ENCODE measurements at places on chromosomes 12 and 14.

DNA sequence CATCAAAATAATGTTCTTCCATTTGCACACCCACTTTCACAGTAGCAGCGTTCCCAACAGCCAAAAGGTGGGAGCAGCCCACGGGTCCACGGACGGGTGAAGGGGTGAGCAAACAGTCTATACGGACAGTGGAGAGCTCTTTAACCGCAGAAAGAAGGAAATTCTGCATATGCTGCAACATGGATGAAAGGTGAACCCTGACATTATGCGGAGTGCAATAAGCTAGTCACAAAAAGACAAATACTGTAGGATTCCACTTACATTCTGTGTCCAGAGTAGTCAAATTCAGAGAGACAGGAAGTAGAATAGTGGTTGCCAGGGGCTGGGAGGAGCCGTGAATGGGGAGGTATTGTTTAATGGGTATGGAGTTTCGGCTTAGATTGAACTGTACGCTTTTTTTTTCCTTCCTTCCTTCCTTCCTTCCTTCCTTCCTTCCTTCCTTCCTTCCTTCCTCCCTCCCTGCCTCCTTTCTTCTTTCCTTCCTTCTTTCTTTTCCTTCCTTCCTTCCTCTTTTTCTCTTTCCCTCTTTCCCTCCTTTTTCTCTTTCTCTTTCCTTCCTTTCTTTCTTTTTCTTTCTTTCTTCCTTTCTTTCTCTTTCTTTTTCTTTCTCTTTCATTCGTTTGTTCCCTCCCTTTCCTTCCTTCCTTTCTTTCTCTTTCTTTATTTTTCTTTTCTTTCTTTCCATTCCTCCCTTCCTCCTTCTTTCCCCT is 15.8 kb upstream of the ANKRD9 start:
- peak; percentile 72 for DNase-seq

DNA sequence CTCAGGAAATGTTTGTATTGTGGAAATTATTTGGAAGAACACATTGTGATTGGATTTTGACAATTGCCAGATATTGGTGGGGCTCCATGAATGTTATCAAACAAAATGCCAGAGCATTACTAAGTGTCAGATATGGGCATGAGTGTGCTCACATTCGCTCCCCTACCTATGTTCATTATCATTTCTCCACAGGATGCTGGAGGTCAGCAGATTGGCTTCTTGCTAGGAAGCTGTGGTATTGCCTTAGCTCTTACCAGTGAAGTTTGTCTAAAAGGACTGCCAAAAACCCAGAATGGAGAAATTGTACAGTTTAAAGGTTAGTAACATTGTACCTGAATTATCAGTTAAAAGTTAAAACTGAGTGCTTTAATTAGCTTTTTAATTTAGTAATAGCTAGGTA is 78.3 kb upstream of the ATF1 start:
- DNase-seq = no peak

DNA sequence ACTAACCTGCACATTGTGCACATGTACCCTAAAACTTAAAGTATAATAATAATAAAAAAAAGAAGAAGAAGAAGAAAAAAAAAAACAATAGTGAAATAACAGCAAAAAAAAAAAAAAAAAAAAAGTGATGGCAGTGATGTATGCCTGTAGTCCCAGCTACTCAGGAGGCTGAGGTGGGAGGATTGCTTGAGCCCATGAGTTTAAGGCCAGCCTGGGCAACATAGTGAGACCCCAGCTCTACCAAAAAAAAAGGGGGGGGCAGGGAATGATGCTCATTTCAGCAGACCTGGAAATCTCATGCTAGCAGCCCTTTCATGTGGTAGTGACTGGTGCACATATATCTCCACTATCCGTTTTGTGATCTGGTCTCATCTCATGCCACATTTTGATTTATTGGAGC is 20.8 kb downstream of the TRAFD1 start:
- no peak for DNase-seq

DNA sequence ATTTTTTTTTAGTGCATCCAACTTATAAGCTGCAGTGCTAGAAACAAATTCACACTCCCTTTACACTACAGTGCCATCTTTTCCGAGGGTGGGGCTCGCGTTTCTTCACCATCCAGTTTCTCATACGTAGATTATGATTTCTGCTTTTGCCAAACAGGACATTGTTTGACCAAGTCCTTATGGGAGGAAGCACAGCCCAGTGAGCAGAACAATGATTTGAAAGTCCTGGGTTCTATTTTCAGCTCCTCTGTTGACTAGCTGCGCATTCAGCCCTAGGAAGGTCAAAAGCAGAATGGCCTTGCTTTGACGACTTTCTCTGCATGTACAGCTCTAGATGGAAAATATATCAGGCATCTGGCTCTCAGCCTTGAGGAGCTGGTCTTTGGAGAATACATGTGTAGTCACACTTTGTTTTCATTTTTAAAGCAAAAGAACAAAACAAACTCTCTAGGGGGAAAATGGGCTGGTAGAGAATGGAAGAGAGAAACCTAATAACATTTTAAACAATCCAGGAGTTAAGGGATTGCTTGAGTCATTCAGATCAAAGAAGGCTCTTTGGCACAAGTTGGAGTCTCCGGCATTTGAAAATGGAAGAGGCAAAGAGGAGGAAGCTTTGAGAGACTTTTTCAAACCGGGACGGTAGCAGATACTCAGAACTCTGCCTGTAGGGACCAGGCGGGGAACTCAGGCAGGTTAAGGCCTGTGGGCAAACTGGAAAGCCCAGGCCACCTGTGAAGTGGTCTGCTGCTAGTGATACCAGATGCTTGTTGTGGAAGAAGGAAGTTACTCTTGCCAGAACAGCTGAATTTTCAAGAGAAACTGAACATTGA is 257.3 kb upstream of the PLEKHG7 start:
- DNase-seq = no peak

DNA sequence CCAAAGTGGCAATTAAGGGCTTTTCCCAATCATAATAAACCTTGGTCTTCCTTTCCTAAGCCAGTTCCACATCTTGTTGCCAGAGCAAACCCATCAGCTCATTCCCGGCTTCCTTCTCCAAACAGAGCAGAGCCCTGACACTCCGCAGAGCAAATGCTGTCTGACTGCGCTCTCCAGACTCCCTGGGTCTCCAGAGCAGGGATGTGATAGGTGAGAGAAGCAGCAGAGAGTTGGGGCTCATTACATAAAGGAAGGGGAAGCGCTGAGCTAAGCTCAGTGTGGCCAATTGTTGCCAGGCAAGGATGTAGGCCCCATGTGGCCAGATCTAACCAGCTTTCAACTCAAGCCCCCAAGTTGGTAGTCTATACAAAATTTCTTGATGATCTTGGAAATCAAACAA is 36.2 kb upstream of the PAX9 start:
- DNase-seq = no peak
